ENCODE measurements at places on chromosomes 2 and 18. TPM values are rescaled to one million over a fixed set of nuclear protein-coding genes. Genes with fewer than 3 reads are reported as not detected.

- no peak for DNase-seq
Observed at GRCh38 chr2:5616019-5616418, 76.2 kb upstream of the SOX11 start.

DNA sequence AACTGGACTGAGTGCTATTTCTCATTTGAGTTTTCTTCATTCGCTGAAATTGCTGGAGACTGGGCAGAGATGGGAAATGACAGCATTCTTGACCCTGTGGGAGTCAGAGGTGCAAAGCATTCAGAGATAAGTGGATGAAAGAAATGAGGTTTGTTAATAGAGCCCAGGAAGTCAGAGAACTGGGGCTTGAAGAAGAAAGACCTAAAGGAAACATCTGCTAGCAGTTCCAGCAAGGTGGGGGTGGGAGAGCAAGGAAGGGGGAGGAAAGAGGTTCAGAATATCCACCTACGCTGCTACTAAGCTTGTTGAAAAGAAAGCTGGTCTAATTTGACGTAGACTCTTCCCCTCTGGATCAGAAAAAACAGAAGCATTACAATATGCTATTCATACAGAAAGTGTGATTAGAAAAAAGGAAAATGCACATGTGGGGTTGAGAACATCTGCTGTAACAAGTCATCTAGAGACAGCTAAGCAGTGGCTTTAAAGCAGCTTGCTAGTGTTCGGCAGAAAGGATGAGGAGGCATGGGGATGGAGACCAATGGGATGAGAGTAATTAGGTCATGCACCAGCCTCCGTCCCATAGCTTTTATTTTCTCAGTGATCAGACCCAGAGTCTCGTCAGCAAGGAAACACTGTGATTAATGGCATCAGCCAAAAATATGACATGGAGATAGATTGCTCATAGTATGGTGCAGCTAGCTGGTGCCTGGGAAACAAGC is 29.7 kb downstream of the NAB1 start:
- no peak for DNase-seq

- no peak for DNase-seq
Observed at GRCh38 chr2:54471221-54471711, 15.1 kb downstream of the SPTBN1 start.

- no peak for DNase-seq
Observed at GRCh38 chr2:142944264-142944663, 66.8 kb downstream of the KYNU start.

GRCh38 chr2:197300139-197300538 is 10.4 kb downstream of the ANKRD44 start:
- DNase-seq, result no peak

- DNase-seq, result no peak
Observed at GRCh38 chr2:191180276-191180675, 29.5 kb upstream of the STAT4 start.

DNA sequence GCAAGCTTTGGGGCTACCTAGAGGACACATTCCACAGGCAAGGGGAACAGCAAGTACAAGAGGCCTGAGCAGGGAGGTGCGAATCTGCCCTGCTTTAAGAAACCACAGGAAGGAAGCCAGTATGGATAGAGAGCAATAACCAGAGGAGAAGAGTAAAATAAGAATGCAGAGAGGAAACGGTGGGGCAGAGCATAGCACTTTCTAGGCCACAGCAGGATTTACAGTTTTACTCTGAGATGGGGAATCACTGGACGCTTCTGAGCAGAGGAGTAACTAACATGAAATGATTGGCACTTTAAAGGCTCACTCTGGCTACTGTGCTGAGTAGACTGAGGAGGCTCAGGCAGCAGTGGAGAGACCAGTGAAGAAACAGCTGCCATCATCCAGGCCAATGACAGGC is 23.8 kb downstream of the AAK1 start:
- DNase-seq, result no peak

GRCh38 chr2:2000724-2001061 is 256.4 kb upstream of the PXDN start:
- no peak for DNase-seq

DNA sequence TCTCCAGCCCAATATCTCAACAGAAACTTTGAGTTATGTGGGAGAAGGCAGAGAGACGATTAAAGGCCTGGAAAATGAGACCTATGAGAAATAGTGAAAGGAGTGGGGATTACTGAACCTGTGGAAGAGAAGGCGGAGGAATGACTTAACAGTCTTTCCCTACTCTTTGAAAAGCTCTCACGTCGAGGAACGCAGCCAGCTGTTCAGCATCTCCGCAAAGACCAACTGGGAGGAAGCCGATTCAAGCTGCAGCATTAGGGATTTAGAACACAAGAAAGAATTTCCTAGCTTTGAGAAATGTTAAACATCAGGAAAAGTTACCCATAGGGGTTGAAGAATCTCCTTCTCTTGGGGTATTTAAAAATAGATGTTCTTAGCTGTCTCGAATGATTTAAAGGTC is 233.2 kb upstream of the PARD3B start:
- DNase-seq, result no peak

GRCh38 chr2:229344151-229344551 is 73.1 kb upstream of the PID1 start:
- DNase-seq, result no peak

GRCh38 chr2:216163518-216163917 is 54.4 kb downstream of the XRCC5 start:
- DNase-seq, result no peak

GRCh38 chr18:65934874-65935273 is 184.1 kb downstream of the CDH7 start:
- DNase-seq, result no peak

- DNase-seq, result no peak
Observed at GRCh38 chr2:46187112-46187618, 110.0 kb upstream of the EPAS1 start.

DNA sequence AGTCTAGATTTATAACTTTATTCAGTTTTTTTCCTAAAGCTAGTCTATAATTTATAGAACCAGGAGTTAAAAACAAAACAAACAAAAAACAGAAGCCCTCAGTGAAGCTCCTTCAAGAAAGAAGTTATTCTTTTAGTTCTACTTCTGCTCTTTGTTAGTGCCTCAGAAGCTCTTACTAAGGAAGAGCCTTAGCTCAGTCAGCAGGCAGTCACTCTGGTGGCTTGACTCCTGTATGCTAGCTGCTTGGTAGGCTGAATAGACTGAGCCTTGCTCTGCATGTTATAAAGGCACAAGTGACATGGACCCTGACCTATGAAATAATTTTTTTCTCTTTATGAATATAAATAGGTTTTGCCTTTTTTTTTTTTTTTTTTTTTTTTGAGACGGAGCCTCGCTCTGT is 24.8 kb downstream of the NCOA1 start:
- DNase-seq, result no peak

GRCh38 chr2:168350380-168350779 is 103.0 kb upstream of the STK39 start:
- no peak for DNase-seq

The KRTCAP3 gene
- total RNA-seq, result not detected

The CRYGC gene
- total RNA-seq, result not detected

The RPL37A gene
- total RNA-seq, result 493 TPM

The RPRM gene
- not detected for total RNA-seq

The HAAO gene
- total RNA-seq, result 7.2 TPM

The SCYGR4 gene
- not detected for total RNA-seq

The PLGLB1 gene
- not detected for total RNA-seq

The SERPINB13 gene
- not detected for total RNA-seq

The ASXL3 gene
- total RNA-seq, result 6.6 TPM

The DTYMK gene
- 25.0 TPM for total RNA-seq

The AUP1 gene
- total RNA-seq, result 120 TPM

The ZNF236 gene
- total RNA-seq, result 9.7 TPM

The MAB21L4 gene
- not detected for total RNA-seq
